ENCODE measurements at places on chromosomes 1 and 21. TPM values are rescaled to one million over a fixed set of nuclear protein-coding genes. Genes with fewer than 3 reads are reported as not detected.

SPRR2D gene
- not detected for total RNA-seq

- DNase-seq = no peak
Measured at GRCh38 chr1:195745189-195746010, 862.8 kb downstream of the KCNT2 start.

NR1I3 gene
- not detected for total RNA-seq

DNA sequence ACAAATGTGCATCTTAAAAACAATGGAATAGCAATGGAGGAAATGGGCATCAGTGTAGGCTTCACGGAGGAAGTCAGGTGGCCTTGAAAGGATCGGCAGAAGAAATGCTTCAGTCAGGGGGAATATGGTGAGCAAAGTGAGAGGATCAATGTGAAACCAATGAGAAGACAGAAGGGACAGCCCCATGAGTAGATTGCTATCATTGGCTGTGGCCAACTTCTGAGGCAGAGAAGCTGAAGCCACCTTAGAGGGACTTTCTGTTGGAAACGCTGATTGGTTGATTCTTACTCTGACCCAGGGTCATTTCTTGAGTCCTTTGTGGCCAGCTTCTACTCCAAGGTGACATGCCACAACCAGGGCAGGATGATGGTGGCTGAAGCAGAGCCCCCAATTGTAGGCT is 130.7 kb upstream of the ZNF648 start:
- no peak for DNase-seq

DNA sequence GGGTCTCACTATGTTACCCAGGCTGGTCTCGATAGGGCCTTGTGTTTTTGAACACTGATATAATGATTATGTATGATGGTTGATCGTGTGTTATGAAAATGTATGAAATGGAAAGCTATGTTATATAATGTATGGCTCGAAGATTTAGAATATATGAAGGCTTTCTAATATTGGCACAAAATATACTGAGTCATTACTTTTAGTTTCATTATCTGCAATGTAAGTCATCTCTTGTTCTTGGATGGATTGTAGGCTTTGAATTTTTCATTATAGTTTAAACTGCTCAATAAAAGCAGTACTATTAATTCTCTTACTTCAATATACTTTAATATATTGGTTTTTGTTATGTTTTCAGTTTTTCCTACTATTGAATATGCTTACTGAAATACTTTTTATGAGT is 10.1 kb downstream of the FMN2 start:
- DNase-seq = no peak

CHD1L gene
- 19.5 TPM for total RNA-seq
